ENCODE measurements at places on chromosomes 12 and 14.

- no peak for DNase-seq
These were observed 230.9 kb upstream of the DDHD1 start for GRCh38 chr14:53384073-53384472.

GRCh38 chr14:72177251-72177650 is 245.0 kb downstream of the RGS6 start:
- no peak for DNase-seq

DNA sequence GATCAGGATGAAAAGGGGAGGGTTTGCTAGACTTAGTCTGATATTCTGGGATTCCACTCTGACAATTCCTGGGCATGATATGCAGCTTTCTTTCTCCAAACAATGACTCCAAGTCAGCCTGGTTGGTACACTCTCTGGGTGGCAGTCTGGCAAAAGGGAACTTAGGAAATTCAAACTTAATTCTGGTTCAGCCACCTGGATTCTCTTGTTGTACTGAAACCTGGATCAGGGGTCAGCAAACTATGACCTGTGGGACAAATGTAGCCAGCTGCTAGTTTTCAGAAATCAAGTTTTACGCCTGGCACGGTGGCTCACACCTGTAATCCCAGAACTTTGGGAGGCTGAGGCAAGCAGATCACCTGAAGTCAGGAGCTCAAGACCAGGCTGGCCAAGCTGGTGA is 6.2 kb downstream of the AMN1 start:
- DNase-seq: no peak

DNA sequence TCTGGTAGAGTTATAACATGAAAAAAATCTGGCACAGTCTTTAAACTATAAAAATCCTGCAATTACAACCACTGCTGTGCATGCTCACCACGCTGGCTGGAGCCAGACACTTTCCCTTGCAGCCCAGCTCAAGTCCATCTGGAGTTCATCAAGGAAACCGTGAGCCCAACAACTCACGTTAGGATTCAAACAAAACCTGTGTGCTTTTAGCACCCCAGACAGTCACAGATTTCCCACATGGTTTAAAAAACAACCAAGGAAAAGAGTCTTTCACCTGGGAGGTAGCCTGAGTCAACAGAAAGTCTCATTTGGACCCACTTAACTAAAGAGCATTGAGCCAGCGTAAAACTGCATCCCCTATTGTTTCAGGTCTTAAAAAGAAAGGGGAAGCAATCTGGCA is 4.7 kb downstream of the LRIG3 start:
- no peak for DNase-seq

GRCh38 chr12:2453761-2454090 is 341.0 kb upstream of the FKBP4 start:
- no peak for DNase-seq

- DNase-seq: no peak
These were observed 118.6 kb downstream of the TRMT5 start for GRCh38 chr14:60862283-60862682.

GRCh38 chr12:63876980-63877379 is 32.5 kb downstream of the SRGAP1 start:
- no peak for DNase-seq

DNA sequence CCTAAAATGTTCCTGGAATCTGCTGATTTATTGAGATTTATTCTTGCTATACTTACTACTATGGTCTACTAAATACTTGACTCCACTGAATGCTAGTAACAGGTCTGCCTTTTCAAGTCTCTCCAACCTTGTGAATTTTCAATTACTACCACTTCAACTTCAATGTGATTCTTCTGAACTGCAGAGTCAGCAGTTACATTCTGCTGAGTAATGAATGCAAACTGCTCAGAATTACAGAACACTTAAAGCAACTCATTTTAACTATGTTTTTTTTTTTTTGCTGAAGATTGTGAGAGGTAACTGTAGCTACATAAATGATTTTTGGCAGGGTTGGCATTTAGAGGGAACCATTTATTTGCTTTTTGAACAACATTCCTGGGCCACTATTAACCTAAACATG is 41.8 kb downstream of the ARF6 start:
- no peak for DNase-seq

DNA sequence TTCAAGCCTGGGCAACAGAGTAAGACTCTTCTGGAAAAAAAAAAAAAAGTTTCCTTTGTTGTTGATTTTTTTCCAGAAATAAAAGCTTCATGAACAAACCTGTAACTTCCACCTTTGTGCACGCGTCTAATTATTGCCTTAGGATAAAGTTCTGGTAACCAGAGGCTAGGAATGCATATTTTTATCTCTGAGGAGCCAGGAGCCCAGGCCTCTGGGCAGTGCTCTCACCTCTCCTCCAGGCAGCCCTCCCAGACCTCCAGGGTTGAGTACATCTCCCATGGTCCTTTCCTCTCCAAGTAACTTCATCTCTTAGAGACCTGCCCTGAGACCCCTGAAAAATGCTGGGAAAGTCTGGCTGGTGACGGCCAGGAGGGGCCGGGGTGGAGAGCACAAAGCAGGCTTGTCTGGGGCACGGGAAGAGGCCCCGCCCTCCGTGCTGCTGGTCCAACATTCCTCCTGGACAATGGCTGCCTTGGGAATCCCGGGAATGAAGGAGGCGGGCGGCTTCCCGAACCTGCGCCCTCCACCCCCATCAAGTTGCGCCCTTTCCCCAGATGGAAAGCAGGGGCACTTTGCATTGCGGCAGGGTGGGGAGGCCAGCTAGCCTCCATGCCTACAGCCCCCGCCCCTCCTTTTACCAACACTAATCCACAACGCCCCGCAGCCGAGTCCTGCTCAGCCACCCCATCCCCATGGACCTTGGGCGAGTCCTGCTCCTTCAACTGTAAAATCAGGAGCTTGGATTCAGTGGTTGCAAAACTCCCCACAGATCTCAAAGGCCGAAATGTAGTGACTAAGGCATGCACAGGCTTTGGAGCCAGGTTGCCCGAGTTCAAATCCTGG is 7.3 kb upstream of the FIGNL2 start:
- no peak for DNase-seq

DNA sequence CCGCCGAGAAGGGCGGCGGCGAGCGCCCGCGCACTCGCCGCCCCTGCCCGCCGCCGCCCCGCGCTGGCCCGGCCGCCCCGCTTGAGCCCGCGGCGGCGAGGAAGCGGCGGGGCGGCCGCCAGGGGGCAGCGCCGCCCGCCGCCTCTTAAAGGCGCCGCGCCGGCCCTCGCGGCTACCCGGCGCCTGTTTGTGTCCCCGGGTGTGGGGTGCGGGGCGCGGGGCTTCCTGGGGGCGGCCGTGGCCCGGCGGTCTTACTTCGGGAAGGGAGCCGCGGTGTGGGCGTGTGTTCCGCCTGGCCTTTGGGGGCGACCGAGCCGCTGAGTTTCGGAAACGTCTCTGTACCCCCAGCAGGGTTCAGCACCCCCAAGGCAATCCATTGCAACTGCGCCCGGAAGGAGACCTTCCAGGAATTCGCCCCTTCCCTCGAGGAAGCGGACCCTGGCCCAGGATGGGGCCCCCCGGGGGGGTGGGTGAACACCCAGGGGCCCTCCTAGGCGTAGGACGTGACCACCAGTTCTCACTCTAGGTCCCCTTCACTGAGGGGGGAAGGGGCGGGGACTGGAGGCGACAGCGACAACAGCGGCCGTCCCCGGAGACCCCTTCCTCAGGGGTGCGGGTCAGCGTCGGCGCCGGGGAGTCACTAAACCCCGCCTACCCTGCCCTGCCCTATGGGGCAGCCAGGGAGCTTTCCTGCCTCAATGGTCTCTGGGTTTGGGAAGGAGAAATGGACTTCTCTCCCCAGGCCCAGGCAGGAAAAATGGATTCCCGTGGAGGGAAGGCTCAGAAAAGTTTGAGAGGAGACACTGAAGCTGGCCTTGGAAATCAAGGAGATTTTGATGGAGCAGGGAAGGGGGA is at the start of gene ITPK1:
Gene ITPK1, minus strand, starts transcription at position 105 of the 855 bp plus-strand sequence. CDS start 762 bp downstream, outside the sequence.
- DNase-seq: peak; percentile 36

DNA sequence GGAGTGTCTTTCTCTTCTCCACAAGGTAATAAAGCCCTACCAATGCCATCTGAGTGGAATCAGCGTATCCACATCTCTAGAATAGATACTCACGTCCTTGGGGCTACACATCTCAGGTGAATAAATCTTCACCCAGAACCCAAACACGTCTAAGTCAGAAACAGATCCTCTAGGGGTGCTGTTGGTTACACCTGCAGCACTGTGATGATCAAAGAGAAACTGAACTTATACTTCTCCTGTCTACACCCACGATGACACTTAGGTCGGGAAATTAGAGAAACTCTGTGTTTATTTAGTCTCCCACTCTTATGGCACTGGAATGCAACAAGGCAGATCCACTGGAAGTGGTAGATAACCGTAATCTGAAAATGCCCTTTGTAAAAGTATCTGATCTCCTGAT is 46.2 kb downstream of the WIF1 start:
- no peak for DNase-seq

GRCh38 chr12:47805417-47805816 is 14.3 kb downstream of the HDAC7 start:
- DNase-seq: no peak

- no peak for DNase-seq
These were observed 51.0 kb downstream of the SSH1 start for GRCh38 chr12:108806346-108806745.

- no peak for DNase-seq
These were observed 85.3 kb downstream of the DPF3 start for GRCh38 chr14:72808564-72808963.

DNA sequence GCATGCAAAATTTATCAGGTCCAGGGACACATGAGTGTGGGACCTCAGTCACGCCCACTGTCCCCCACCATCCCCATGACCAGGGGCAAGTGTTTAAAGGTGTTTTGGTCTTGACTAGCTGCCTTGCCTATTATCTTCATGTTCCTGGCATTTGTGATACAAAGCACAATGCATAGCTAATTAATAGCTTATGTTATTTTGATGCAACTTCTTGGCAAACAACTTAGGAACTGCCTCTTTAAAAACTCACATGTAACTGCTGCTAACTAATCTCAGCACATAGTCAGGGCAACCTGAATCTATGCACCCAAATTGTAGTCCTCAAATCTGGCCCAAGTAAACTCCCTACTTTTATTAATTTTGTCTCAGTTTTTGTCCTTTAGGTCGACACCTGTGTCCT is 7.4 kb upstream of the OR6J1 start:
- DNase-seq: no peak

GRCh38 chr12:121697093-121697698 is 15.4 kb upstream of the TMEM120B start:
- DNase-seq: no peak

- DNase-seq: no peak
These were observed 78.0 kb downstream of the SLC25A47 start for GRCh38 chr14:100401031-100401692.

DNA sequence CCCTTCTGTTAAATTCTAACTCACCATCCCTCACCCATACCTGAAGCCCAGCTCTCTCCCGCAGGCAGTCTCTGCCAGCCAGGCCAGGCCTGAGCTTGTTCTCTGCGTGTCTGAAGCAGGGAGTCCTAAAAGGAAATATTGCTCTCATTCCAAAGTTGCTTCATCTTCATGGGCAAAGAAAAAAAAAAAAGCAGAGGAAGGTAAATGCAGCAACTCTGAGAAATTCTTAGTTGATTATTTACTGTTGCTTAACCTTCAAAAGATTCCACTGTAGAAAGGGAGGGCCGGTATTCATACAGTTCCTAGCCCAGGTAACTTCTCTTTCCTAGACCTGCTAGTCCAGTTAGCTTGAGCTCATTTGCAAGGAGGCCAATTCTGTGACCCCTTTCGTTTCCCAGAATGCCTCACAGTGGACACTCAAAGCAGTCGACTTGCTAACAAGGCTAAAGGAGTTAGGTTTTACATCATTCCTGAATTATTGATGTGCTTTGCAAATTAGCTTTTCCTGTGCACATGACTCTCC is 193.5 kb upstream of the EEA1 start:
- no peak for DNase-seq

DNA sequence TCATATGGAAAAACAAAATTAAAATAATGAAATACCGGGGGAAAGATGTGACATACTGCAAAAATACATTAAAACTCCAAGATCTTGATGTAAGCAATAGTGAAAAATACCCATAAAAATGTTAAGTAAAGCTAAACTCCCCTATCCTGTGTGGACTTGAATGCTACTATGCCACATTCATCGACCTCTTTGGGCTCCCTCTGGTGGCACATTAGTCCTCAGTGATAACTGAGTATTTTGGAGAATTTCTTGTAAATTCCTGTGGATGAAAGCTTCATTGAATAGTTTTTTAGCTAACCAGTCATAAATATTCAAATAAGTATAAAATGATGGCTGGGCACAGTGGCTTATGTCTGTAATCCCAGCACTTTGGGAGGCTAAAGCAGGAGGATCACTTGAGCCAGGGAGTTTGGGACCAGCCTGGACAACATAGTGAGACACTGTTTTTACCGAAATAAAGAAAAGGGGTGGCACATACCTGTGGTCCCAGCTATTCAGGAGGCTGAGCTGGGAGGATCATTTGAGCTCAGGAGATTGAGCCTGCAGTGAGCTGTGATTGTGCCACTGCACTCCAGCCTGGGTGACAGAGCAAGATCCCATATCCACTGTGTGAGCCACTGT is 42.4 kb upstream of the SGPP1 start:
- peak; percentile 24 for DNase-seq

GRCh38 chr12:94829552-94829951 is 173.9 kb downstream of the NDUFA12 start:
- DNase-seq: no peak

DNA sequence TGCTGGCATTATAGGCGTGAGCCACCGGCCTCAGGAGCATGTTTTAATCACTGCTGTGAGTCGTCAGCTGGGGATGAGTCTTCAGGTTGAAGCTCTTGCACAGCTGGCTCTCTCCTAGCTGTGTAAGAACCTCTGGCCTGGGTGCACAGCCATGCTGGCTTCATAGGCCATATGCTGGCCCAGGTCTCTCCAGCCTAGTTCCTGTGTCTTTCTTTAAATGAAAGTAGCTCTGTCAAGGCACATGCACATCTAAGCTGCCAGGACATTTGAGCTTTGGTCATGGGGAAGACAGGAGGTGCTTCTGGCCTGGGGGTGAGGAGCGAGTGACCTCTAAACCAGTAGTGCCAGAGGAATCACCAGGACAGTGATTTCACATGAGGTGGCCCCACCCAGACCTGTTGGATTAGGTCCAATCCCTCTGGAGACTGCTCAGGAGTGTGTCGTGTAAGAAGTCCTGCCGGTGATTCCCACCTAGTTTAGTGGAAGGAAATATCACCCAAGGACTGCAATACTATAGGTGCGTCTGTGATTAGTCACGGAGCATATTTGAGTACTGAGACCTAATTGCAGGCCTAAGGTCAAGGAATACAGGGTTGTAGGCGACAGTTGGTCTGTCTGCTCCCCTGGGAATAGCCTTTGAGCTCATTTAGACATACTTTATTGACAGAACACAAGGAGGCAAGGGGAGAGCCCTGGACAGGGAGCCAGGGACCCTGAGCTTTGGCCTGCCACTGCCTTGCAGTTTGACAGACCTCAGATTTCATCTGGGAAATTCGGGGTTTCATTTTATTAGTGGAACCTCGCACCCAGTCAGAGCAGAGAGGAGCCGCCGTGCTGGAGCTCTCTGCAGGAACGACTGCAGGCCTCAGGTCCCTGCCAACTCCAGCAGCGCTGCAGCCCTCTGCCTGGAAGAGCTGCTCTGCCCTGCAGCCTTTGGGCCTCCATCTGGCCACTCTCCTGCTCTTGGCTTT is 67.0 kb downstream of the ANKRD9 start:
- DNase-seq: no peak
